Stimulated activated CD8-positive, alpha-beta memory T cell treated with anti-CD3 and anti-CD28 coated beads, Interleukin-4, amount 100 ng/mL, for 4 hours (primary cell): ENCODE measurements at places on chromosomes 1 and 21.

GRCh38 chr1:44433209-44433608 lies 28.2 kb downstream of the RNF220 start:
- no peak for DNase-seq

DNA sequence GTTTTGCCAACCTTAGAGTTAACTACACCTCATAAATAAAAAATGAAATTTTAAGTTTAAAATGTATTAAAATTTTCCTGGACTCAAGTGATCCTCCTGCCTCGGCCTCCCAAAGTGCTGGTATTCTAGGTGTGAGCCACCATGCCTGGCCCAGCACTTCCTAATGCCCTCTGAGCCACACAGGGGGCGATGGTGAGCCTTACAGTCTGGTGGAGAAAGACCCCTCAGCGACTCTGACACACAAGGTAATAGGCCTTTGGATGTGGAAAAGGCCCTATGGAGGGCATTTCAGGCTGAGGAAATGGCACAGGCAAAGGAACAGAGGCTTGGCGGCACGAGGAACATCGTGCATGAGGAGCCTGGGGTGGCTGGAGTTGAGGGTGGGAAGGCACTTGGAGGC lies 6.7 kb downstream of the CITED4 start:
- DNase-seq = no peak

DNA sequence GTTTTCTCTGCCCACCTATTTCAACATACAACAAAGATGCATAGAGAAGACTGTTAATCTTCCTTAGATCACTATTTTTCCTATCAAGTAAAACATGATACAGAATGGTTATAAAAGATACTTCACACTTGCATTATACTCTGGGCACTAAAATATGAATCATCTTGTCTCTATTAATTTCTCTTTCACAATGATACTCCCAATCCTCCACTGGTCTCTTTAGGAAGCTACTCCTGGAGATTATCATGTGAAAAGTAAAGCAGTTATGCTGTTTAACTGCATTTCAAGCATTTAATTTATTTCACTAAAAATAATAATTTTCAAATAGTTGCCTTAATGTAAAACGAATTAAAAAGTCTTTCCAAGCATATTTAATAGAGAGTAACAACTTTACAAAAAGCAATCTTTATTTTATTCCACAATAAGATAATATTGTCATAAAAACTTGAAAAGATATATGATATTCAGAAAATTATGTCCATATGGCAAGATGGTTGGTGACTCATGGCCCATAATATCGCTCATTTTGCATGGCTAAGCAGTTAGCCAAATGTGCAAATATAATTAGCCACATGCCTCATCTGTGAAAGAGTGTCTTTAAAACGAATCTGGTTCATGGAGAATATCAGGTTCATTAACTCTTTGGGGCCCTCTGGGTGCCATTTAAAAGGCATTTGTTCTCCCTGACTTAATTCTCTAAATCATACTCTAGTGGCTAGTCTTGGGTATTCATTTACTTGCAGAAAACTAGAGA lies 1569.0 kb upstream of the B3GALT2 start:
- no peak for DNase-seq

DNA sequence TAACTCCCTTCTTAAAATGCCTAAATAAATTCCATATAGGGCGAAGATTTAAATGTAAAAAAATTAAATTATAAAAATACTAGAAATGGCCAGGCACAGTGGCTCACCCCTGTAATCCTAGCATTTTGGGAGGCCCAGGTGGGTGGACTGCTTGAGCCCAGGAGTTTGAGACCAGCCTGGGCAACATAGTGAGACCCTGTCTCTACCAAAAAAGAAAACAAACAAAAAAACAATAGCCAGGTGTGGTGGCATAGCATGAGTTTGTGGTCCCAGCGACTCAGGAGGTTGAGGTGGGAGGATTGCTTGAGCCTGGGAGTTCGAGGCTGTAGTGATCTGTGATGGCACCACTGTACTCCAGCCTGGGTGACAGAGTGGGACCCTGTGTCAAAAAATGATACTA lies 17.8 kb downstream of the SORT1 start:
- no peak for DNase-seq

DNA sequence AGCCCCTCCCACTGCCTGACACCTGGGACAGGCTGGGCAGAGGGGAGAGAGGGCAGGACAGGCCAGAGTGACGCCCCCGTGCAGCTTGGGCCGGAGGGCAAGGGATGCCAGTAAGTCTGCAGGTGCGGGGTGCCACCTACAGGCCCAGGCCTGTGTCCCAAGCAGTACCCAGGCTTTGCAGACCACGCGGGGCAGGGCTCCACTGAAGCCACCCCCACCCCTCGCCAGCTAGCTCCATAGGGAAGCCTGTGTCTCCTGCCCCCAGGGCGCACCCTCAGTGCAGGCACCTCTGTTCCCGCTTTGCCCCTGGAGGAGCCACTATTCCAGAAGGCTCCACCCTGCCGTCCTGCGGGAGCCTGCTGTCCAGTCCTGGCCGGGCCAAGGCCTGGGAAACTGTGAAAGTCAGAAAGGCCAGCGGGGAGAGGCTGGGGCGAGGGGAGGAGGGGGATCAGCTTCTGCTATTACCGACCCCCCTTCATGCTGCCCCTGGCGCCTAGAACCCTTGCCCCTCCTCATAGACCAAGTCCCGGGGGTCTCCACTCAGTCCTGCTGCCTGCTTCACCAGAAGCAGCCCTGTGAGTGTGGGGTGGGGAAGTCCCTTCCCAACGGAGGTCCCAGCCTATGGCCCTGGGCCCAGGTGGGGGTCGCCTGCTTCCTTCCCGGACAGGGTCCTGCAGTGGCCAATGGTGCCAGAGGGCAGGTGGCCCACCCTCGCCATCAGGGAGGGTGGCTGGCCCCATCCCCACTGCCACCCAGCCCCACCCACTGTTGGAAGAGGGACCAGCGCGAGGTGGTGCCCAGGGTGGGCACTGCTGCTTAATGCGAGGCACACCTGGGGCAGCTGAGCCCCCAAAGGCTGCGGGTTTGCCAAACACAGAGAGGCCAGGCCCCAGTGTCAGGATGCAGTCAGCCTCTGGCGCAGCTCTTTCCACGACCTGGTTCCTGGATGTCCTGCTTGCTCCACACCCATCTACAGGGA lies 54.4 kb downstream of the KCNAB2 start:
- no peak for DNase-seq

GRCh38 chr1:94012708-94013366 lies 103.6 kb upstream of the GCLM start:
- DNase-seq = no peak

GRCh38 chr1:205013683-205014367 lies 29.2 kb upstream of the CNTN2 start:
- DNase-seq = no peak

DNA sequence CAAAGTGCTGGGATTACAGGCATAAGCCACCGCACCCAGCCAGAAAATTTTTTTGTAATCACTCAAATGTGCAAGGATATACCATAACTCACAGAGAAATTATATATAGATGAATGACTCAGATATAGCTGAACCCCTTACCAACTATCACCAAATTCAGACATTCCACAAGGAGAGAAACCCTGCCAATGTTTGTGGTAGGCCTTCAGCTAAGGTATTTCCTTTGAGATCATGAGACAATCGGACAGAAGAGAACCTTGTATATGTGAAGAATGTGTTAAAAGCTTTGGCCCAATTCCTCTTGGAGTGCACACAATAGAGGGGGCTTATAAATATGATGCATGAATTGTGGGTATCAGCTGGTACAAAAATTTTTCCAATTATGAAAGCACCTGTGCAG lies 50.7 kb downstream of the ZNF684 start:
- no peak for DNase-seq

- no peak for DNase-seq
Observed at GRCh38 chr1:235670157-235670776, 20.7 kb upstream of the GNG4 start.

GRCh38 chr1:117681093-117681900 lies 75.4 kb downstream of the TENT5C start:
- no peak for DNase-seq

DNA sequence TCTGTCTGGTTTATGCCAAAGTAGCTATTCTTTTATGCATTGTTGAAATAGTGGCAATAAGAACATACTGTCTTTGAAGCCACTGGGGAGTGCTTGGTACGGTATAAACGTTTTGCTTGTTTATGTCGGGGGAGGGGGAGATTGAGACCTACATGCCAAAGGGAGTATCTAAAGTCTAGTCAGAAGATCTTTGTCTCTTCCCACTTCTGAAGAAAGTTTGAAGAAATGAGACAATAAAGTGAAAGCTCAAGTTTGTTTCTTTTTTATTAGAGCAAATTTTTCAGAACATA lies 6.8 kb downstream of the AKIRIN1 start:
- no peak for DNase-seq

DNA sequence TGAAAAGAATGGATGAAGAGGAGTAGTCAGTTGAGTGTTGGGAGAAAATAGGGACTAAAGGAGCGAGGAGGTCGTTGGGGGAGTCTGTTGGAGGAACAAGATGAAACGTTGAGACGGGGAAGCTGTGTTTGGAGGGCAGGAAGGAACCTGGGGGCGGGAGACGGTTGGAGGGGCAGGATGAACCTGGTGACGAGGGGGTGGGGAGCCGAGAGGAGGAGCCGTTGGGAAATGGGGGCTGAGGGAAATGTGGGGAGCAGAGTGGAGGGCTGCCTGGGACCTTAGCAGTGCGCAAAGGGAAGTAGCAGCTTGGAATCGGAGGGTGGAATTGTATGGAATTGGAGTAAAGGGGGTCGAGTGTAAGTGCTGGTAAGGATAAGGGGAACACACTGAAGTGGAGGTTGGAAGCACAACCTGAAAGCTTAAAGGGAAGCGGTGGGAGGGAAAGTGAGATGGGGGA lies 630 bp downstream of the MTF2 start:
- DNase-seq = no peak

GRCh38 chr1:241600496-241600901 lies 39.7 kb downstream of the CHML start:
- no peak for DNase-seq

- DNase-seq = no peak
Observed at GRCh38 chr1:10716840-10717239, 79.6 kb downstream of the CASZ1 start.

DNA sequence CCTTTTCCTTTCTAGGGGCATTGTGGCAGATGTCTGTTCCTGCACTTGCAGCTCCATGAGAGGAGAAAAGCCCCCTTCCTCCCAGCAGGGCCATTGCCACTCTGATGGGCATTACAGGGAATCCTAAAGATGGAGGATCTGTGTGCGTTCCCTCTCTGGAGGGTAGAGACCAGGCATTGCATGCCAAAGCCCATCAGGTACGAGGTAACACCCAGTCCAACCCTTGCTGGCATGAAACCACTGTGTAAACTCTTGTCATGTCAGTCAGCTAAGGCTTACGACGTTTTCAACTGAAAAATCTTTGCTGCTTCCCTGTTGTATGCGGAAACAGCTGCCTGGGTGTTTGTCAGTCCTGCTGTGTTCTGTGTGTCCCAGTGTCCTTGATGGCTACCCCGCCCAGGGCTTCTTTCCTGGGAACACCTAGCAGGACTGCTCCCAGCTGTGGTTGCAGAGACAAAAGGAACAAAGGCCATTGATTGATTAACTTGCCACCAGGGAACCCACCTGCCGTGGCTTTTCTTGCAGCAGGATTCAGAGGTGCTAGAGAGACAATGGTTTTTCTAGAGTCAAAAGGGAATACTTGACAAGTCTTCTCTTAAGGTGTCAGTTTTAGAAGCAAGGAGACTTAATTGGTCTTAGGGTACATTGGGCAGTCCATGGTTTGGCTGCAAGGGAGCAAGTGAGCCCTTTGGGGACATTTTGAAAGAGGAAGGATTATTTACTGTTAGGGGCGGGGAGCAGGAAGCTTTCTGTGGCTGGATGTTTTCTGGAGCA lies 24.6 kb downstream of the B3GALT5 start:
- no peak for DNase-seq

DNA sequence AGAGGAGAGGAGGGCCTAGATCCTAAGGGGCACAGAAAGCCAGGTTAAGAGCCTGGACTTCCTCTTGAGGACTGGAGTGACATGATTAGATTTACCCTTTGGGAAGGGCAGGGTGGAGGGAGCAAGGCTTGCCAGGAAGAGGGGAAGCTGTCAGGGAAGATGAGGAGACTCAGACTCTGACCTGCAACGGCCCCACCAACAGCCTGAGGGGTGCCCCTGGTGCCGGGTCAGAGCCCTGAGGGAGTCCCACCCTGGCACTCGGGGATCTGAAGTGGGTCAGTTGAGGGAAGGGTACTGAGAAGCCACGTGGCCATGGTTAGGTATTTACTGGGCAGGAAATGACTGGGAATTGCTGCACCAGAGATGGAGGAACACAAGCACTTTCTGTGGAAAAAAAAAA lies 9.8 kb downstream of the ECE1 start:
- DNase-seq = no peak

GRCh38 chr1:22411589-22411988 lies 40.1 kb upstream of the ZBTB40 start:
- no peak for DNase-seq

- no peak for DNase-seq
Observed at GRCh38 chr1:58926152-58926551, 142.3 kb upstream of the JUN start.

GRCh38 chr1:113747376-113747775 lies 11.9 kb downstream of the PHTF1 start:
- DNase-seq = no peak

DNA sequence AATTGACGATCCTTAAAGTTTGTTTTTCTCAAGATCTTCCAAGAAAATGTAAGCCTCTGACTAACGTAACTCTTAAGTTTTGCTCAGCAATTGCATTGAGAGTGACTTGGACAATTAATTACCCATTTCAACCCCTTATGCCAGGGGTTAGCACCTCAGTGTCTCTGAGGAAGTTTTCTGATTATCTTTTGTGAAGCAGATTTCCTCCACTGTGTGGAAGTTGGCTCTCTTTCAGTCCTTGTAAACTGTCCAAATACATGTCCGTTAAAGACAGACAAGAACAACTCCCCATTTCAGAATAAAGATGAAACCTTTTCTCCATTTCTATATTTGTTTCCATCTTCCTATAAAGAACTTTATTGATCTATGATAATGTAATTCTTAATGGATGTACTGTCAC lies 296.4 kb upstream of the FMN2 start:
- DNase-seq = no peak
